ENCODE measurements at places on chromosomes 5 and 9.
A peak's percentile ranks its signal among the peaks of the same experiment; 100 is the strongest.

- no peak for DNase-seq
These were observed 830.4 kb upstream of the ZNF608 start for GRCh38 chr5:125576822-125577221.

- DNase-seq: no peak
These were observed 14.7 kb upstream of the NINJ1 start for GRCh38 chr9:93148721-93149120.

- no peak for DNase-seq
These were observed 343.7 kb upstream of the KLF4 start for GRCh38 chr9:107833295-107833694.

DNA sequence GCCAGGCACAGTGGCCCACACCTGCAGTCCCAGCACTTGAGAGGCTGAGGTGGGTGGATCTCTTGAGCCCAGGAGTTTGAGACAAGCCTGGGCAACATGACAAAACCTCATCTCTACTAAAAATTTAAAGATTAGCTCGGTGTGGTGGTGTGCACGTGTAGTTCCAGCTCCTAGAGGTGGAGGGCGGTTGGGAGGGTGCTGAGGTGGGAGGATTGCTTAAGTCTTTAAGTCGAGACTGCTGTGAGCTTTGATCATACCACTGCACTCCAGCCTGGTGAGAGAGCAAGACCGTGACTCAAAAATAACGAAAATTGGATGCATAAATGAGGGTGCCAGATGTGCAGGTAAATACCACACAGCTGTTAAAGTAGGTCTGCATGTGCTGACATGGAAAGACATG is 39.3 kb upstream of the TDRD7 start:
- no peak for DNase-seq

DNA sequence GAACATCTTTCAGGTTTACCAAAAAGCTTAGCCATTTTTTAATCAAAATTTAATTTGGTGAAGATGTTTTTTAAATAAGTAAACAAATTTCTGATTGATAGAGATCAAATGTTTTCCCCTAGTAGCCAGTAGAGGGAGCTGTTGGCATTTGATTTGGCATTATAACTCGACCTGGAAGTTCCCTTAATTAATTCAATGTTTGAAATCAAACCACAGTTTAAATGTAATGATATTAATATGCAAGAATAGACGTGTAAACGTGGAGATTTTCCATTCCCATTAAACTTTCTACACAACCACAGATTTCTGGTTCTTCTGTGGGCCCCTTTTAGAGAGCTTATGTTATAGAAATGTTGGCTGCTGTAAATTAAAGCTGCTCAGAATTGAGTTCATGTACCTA is 148.1 kb upstream of the MPDZ start:
- no peak for DNase-seq

DNA sequence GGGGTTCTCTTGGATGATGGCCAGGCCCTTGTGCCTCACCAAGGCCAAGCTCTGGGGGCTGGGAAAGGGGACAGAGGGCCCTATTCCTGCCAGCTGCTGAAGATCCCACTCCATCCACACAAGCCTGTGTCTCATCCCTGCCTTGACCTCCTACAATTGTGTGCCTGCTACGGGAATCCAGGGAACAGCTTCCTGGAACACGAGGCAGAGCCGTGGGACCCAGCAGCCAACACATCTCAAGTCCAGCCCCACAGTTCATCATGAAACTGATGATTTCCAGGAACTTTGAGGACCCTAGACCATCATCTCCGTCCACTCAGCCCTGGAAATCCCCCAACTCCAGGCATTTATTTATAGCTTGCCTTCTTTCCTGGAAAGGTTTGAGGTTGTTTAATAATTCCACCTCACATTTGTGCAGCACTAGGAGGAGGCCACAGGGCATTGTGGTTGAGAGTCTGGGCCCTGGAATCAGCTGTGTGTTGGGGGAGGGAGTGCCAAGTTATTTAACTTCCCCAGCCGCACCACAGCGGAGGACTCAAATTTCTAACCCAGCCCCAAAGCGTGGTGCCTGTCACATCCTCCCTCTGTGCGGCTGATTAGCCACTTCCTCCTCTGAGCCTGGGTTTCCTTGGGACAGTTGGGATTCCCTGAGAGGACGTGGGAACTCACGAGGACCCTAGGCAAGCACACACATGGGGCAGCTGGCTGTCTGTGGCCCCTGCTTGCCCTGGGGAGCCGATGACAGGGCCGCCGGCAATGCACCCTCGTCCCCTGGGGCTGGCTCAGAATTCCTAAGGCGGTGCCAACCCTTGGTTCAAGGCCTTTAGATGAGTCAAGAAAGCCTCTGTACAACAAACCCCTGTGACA is 58.2 kb upstream of the GGTA1 start:
- no peak for DNase-seq

DNA sequence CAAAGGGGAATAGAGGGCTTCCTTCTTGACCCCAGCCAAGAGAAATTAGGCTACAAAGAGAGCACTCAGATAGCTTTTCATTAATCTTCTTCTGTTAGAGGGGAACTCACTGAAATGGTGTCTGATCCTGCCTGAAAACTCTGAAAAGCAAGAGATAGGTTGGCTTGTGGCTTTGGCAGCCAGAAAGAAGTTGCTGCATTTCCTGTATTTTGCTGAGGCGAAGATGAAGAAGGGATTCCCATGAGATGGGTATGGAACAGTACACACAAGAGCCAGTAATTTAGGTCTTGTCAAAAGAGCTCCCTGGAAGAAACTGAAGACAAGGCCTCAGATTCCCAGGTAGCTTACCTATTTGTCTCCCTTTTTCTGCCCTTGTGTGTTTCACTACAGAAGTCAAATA is 120.9 kb upstream of the TARS1 start:
- no peak for DNase-seq

- no peak for DNase-seq
These were observed 15.6 kb downstream of the RIC1 start for GRCh38 chr9:5644501-5644900.

DNA sequence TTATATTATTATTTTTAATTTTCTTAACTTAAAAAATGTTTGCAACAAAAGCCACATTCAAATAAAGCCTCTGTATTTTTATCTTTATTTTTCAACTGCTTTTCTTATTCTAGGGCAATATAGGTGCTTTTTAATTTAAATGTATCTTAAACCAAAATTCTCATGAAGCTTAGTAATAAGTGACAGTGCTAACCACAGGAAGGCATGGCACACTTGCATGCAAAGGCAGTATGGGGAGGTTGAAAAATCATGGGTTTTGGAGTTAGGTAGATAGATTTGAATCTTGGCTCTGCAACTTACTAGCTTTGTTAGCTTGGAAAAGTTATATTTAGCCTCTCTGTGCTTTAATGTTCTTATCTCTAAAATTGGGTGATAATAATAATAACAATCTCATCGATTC is 458.0 kb downstream of the DMAC1 start:
- no peak for DNase-seq

DNA sequence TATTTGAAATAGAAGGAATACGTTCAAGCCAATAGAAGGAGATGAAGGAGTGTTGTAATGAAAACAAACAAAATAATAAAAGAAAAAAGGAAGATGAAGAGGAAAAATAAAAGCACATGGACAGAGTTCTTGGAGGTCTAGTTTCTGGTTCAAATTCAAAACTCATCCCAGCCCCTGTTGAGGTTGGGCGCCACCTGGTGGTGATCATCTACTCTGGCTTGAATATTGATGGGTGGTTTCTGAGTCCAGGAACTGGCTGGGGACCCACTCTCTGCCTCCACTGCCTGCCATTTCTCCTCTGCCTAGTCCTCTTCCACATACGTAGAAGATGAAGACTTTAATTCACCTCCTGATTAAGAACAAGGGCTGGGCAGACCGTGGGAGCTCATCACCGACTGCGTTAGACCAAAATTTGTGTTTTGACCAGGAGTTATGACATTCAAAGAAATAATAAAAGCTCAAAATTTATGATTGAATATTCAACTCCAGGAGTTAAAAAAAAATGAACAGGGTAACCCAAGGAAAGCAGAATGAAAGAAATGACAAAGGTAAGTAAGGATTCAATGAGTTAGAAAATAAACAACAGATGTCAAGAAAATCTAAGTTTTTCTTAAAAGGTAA is 99.0 kb upstream of the SLC1A3 start:
- DNase-seq: peak; percentile 64

GRCh38 chr5:15752663-15753285 is 252.8 kb downstream of the FBXL7 start:
- DNase-seq: no peak

DNA sequence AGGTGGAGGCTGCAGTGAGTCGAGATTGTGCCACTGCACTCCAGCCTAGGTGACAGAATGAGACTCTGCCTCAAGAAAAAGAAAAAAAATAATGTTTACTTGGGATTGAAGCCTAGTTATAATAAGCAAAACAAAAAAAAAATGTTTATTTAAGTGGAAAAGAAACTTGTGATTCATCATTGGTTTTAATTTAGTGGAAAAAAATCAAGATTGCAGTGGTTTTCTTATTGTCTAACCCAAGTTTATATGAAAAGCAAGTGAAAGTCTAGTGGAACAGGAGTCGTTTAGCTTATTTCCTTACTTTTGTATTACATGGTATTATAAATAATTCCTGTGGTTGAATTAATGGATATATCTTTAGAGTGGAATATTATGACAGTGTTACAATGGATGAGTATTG is 8.4 kb downstream of the CNOT8 start:
- DNase-seq: no peak

GRCh38 chr5:149228618-149229297 is 42.9 kb upstream of the AFAP1L1 start:
- no peak for DNase-seq

DNA sequence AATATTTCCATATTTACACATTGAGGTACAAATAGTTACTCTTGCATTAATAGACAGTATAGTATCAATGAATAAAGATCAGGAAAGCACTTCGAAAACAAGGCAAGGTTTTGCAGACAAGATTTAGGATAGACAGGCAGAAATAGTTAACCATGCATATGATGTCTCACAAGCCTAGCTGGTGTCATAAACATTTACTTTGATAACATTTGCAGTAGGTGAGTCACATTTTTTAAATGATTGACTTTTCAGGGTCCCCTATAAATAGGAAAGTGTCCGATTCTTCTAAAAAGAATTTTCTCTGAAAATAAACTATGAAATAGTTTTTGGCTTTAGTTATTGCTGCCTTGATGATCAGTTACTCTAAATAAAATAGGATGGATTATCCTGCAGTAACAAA is 162.1 kb downstream of the SNX18 start:
- DNase-seq: no peak

GRCh38 chr5:78009937-78010527 is 233.9 kb upstream of the TBCA start:
- DNase-seq: no peak

DNA sequence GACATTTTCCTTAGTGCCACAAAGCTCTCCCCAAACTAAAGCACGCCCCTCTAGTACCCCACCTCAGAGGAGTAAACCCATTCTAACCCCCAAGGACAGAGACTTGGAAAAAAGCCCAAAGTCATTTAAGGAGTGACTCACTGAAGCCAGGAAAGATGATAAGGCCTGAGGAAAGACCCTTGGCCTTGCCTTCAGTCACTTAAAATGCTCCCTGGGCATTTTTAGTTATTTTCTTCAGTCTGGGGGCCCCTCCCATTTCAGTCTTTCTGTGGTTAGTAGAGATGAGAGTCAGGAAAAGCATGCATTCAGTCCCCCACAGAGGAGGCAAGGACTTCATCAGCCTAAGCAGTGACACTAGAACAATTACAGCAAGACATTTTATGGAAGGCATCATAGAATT is 13.7 kb upstream of the TLX3 start:
- no peak for DNase-seq

- DNase-seq: no peak
These were observed 1.1 kb upstream of the CNTFR start for GRCh38 chr9:34590381-34591247.

DNA sequence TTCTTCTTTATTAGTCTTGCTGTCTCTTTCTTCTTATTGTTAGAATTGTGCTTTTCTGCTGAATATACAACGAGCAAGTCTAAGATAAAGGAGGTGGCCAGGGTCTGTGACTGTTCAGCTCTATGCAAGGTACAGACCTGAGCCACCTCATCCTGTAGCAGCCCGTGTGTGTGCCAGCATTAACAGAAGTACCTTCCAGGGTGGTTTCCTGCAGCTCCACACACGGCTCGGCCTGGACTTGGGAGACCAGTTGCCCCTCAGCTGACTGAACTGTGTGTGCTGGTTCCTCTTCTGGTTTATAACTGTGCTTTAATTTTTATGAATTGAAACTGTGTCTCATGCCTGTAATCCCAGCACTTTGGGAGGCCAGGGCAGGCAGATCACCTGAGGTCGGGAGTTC is 70.5 kb downstream of the FBXL7 start:
- no peak for DNase-seq

GRCh38 chr9:114156657-114157421 is 1.5 kb downstream of the COL27A1 start:
- no peak for DNase-seq

- no peak for DNase-seq
These were observed 66.4 kb downstream of the IL31RA start for GRCh38 chr5:55917402-55918086.

DNA sequence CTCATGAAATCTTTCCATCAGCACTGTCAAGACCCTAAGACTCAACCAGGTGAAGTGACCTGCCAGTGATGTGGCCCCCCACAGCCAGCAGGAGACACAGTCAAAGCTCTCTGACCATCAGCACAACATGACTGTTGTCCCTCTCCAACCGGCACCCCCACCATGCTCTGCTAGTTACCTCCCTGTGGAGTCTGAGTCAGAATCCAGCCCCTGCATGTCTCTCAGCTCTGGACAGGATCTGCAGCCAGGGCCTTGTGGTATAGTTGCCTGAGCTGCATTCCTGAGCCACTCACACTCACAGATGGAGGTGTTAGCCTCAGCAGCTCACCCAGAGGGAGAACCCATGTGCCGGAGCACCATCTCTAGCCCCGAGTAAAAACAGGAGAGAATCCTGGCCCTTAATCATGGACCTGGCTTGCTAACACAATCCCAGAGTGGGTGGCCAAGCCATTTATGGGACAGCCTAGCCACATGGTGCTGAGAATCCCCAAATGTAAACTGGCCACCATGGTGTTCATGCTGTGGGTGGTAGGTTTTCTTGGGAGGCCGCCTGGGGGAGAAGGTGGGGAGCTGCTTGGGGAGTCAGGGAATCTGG is 237.8 kb downstream of the PAPPA start:
- no peak for DNase-seq

DNA sequence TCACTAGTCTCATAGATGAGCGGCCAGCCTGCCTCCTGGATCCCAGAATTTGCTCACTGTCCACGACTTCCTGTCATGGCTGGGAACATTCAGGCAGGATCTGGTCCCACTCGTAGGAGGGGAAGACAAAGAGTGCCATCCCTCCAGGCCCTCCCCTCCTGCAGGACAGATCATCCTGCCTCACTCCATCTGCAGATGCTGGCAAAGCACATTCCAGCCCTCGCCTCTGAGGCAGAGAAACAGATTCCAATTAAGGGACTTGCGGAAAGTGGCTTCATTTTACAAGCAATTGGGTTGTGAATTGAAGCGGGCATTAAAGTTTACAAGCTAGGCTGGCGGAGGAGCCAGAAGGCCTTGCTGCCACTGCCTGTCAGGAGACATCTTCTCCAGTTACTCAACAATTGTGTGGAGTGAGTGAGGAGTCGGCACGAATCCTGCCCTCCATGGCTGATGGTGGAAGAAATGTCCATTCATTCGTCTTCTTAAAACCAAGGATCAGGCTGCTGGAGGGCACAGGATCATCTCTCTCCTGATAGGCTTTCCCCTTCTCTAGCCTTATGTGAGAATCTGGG is 41.8 kb upstream of the KCNMB1 start:
- DNase-seq: no peak

GRCh38 chr9:9791611-9792010 is 821.2 kb downstream of the PTPRD start:
- DNase-seq: no peak

GRCh38 chr5:67063791-67064190 is 132.8 kb downstream of the CD180 start:
- no peak for DNase-seq

GRCh38 chr5:145859897-145860296 is 12.9 kb downstream of the GRXCR2 start:
- DNase-seq: no peak
